ENCODE measurements at places on chromosomes 2 and 18.
A peak's percentile ranks its signal among the peaks of the same experiment; 100 is the strongest.

- DNase-seq: no peak
Measured at GRCh38 chr18:70296289-70296688, 7.4 kb downstream of the SOCS6 start.

GRCh38 chr2:119827866-119828507, 68.3 kb downstream of the PTPN4 start:
- no peak for DNase-seq

DNA sequence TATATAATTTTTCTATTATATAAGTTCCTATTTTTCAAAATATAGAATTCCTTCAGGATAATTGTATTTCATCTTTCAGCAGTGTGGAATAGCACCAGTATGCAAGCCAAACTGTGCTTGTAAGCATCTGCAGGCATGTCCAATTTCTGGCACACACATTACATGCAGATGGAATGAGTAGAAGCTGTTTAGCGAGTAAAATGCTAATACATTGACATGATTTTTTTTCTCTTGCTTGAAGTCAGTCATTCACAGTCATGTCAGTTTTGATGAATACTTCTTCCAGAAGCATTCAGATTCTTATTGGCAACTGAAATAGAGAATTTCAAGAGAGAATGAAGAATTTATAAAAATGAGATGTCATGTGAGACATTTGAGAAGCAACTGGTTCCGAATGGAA, 109.4 kb downstream of the CERS6 start:
- no peak for DNase-seq

DNA sequence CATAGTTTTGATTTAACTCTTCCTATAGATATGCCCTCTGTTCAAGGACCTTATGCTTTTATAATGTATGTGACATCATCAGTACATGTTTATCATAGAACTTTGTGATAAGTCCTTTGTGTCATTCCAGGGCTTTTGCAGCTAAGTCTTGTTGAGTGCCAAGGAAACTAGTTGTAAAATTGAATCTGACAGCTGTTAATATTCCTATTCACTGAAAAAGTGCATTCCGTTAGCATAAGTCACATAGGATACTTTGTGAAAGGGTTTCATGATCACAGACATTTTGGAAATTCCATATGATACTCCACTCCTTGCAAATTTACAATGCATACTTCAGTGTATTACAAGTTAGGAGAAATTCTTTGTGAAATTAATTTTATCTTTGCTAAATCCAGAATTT, 503.4 kb downstream of the CCDC85A start:
- no peak for DNase-seq

- DNase-seq: no peak
Measured at GRCh38 chr2:86697551-86698104, 22.5 kb upstream of the RMND5A start.

DNA sequence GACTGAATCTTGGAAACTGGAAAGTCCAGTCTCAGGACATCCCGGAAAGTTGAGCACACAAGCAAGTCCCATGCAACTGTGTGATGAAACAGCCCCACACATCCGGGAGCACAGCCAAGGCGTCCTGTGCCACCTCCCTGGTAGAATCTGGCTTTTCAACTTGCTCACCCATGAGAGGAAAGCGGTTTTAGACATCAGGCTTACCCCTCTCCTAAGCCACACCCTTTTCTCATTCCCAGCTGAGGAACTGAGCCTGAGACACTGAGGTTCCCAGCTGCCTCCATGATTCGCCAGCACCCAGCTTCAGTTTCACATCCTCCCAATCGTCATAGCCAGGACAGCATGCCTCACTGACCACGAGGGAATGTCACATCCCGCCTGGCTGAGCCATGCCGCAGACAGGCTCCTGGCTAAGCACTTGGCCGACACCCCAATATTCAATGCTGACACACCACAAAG, 60.3 kb downstream of the STEAP3 start:
- peak; percentile 21 for DNase-seq

DNA sequence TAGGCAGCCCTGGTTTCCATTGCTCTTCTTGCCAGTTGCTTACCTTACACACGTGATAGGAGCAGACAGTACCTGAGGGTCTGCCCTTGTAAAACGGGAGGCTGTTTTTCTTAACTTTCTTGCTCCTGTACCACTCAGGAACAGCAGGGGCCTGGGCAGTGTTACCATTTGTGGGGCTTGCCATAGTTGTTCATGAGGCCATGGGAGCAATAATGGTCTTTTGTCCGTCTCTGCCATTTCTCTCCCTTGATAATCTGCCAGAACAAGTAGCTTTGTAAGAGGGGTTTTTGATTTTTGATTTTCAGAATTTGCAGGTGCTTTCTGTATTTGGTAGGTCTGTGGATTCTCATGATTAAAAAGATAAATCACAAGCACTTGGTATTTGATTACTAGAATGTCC, 259.0 kb downstream of the PHLPP1 start:
- no peak for DNase-seq

- DNase-seq: no peak
Measured at GRCh38 chr18:24731158-24731557, 270.7 kb downstream of the HRH4 start.
